HS-27A (cell line): ENCODE measurements at places on chromosomes 7 and 10.

GRCh38 chr10:32256613-32257437, 90.1 kb downstream of the EPC1 start:
- no peak for DNase-seq

DNA sequence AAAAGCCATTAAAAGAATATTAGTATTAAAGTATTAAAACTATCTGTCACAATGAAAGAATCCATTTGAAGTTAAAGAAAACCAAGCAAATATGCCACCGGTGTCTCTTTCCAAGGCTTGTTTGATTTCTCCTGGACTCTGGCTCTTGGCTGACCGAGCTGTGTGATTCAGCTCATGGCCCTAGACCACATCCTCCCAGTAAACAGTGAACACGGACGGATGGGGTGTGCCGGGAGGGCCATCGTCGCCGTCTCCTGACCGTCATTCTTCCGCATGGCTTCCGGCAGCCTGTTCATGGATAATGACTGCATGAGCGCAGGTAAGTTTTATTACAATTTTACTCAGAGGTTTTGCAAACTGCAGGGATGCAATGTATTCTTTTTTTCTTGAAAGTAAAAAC, 218.5 kb downstream of the DNAJB6 start:
- DNase-seq, result no peak

GRCh38 chr7:130901209-130901783, 167.3 kb upstream of the KLF14 start:
- no peak for DNase-seq

DNA sequence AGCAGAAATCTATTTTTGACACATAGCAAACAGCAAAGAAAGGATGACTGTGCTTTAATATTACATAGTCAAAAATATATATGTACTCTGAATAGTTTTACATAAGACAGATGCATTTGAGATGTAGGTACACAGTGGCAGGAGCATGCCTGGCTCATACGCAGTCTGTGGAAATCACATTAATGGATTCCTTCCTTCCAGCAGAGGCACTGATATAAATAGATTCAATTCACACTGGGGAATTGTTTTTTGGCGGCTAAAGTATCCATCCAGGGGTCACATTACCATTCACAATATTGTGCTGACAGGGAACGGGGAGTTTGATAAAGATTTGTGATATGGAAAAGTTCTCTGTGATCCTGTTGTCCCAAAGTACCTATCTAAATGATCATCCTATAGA, 72.5 kb upstream of the AGR3 start:
- no peak for DNase-seq

DNA sequence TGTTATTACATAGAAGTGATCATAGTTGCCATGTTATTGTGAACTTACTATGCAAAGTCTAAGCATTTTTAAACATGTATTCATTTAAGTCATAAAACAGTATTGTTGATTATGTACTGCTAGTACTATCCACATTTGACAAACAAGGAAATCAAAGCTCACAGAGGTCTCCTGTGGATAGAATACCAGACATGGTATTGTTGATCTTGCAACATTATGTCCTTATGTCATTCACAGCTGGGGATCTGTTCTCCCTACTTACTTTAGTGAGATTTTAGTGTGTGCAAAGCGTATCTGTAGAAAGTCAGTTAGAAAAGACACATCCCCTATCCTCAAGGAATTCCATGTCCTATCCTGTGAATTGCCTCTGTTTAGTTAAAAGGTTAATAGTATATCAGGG, 106.1 kb downstream of the SND1 start:
- no peak for DNase-seq

DNA sequence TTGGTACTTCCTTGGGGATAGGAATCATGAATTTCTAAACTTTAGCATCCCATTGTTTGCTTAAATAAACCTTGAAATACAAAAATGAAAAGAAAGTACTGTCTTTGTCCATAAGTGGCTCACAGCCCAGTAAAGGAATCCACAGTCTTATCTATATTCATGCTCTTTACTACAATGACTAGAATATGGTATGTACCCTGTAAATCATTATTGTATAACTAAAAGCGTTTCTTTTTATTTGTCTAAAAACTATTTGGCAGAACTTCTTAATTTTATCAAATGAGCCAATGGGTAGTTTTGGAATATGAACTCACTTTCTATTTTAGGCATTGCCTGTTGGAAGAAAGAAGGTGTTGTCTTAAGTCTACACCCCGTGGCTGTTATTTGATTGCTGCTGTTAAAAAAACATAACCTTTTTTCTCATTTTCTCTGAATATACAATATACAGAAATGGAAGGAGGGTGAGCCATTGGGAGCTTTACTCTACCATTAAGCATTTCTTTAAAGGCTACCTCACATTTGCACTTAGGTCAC, 12.4 kb upstream of the STRIP2 start:
- no peak for DNase-seq

GRCh38 chr10:88991161-88991898, 732 bp downstream of the FAS start:
- no peak for DNase-seq
